ENCODE measurements at places on chromosomes 3 and 15.

GRCh38 chr15:58962662-58963565 is 24.5 kb upstream of the RNF111 start:
- DNase-seq, result no peak

DNA sequence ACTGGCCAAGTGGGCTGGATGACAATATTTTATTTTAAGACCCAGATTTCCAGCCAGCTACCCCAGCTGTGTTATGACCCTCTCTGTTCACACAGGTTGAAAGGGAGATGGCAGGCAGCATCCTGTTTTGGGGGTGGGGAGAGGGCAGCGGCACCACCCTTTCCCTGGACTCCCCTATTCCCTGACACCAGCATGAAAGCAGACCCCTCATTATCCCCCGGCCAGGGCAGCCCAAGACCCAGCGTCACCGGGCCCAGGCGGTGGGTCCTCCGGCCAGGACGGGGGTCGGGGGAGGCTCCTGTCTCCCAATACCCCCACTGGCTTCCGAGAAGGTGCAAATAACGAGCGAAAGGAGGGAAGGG is 127.6 kb upstream of the MEF2A start:
- peak; percentile 9 for DNase-seq

GRCh38 chr3:100614941-100615340 is 5.5 kb downstream of the ADGRG7 start:
- DNase-seq, result no peak

GRCh38 chr3:135366816-135367215 is 571.8 kb downstream of the EPHB1 start:
- no peak for DNase-seq

- no peak for DNase-seq
Observed at GRCh38 chr15:92687746-92688145, 32.2 kb upstream of the FAM174B start.

DNA sequence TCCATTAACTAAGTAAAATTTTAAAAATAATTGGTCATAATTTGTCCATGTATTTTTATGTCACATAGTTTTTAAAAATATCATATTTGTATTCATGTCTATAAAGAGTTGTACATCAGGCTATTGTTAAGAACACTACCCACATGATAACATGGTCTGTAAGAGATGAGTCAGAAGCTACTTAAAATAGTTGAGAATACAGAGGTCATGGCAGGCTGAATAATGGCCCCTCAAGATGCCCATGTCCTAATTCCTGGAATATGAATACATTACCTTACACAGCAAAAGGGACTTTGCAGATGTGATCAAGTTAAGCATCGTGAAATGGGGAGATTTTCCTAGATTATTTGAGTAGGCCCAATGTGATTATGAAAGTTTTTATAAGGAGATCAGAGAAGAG is 782.9 kb upstream of the GOLIM4 start:
- no peak for DNase-seq

DNA sequence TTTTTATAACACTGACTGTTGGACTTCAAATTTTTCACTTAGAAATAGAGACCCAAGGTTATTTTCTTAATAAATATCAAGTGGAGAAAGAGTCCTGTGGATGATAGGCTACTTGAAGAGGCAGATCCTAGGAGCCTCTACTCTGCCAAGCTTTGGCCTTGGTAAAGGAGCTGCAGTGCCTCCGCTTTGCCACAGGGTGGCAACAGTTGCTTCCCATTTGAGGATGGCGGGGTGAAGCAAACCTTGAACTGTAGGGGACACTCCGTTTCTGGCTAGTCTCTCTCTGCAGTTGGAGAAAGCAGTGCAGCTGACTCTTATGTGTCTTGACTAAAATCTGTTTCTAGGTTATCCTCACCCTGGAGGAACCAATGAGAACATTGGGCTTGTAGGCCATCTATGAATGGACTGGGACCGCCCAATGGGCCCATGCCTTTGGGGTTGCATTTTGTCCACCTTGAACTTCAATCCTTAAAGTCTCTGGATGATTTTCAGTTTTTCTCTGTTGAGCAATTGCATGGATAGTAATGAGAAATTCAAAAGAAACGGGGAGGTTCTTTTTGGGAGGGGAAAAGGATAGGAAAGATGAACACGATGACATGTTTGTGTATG is 9.8 kb downstream of the SCG5 start:
- no peak for DNase-seq

DNA sequence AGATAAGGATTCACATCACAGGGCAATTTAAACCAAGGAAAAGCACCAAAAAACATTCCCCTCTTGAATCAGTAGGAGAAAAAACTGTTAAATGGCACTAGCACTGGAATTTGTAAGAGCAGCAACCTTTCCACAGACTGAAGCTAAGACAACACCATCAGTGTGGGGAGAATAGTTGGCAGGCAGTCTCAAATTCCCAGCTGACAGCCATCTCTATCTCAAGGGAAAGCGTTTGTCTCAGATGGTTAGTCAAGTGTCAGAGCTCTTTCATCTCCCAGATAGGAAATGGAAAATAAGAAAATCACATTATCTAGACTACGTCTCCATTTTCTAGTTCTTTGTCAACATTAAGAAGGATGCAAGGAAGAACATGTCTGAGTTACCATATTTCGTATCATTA is 228.7 kb downstream of the WDR72 start:
- no peak for DNase-seq

GRCh38 chr3:63753567-63753966 is 65.5 kb upstream of the C3orf49 start:
- no peak for DNase-seq

GRCh38 chr15:31150732-31151231 is 49.3 kb upstream of the TRPM1 start:
- DNase-seq, result no peak

- no peak for DNase-seq
Observed at GRCh38 chr15:65400760-65401610, 21.8 kb downstream of the IGDCC4 start.

GRCh38 chr15:28260317-28260716 is 61.7 kb downstream of the HERC2 start:
- DNase-seq, result no peak

- DNase-seq, result no peak
Observed at GRCh38 chr3:43523454-43524053, 98.3 kb downstream of the ANO10 start.
